ENCODE measurements at places on chromosomes 1 and 21.

GRCh38 chr1:118223426-118223825, 38.4 kb upstream of the SPAG17 start:
- DNase-seq: peak; percentile 57

DNA sequence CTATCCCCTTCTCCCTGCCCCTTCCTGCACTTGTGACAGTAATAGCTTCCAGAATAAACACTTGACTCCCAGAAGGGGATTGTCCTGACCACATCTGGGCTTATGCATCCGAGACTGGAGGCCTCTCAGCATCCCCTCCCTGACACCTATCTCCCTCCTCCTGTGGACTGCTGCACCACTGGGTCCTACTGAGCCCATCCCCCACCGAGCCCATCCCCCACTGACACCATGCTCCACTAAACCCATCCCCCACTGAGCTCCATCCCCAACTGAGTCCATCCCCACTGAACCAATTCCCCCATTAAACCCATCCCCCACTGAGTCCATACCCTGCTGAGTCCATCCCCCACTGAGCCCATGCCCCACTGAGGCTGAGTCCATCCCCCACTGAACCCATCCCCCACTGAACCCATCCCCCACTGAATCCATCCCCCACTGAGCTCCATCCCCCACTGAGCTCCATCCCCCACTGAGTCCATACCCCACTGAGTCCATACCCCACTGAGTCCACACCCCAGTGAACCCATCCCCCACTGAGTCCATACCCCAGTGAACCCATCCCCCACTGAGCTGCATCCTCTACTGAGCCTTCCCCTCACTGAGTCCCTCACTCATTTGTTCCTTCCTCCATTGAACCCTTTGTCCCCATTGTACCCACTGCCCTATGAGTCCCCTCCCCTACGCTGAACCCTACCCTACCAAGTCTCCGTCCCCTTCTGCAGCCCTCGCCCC, 5.6 kb downstream of the PDZK1IP1 start:
- no peak for DNase-seq

DNA sequence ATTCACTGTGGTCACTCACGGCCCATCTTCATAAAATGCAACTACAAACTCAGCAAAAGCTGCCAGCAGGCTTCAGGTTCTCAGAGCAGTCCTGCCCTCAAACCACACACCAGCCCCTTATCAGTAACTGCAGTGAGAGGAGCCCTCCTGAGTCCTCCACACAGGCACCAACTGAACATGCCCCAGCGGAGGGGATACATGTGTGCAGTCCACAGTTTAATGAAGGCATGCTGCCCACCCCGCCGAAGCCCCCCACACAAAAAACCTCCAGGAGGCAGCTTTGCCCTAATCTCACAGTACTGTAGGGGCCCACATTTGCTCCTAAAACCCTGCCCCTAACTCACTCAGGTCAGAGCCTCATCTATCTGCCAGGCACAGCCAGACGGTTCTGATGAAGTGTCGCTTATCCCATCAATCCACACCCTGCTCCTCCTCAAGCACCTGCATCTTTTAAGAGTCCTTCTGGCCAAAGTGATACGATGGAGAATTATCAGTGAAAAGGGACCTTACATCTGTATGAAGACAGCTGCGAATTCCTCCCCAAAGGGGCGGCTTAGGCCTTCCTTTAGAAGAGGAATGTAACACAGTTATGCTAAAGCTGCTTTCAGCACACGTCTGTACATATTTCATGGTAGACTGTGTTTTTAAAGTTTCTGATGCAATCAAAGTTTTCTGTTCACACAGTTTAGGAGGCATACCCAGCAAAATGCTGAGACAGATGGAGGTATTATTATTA, 3.5 kb downstream of the ABCB10 start:
- peak; percentile 36 for DNase-seq

DNA sequence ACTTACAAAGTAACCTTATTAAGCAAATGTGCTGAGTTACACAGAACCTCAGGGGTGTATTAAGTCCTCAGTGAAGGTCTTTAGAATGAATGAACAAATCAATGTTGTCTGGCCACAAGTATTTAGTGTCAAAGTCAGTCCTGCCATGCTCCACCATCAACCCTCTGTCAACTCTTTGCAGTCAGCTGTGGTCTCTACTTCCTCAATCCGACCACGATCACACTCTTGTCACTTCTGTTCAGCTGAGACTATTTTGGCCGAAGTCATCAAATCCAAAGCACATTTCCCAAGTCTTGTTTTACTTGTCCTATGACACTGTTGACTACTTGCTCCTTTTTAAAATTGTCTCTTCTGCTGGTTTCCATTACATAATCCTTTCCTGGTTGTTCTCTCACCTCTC, 173.5 kb downstream of the ST6GALNAC5 start:
- DNase-seq: no peak

GRCh38 chr21:25331286-25331685, 276.0 kb downstream of the MRPL39 start:
- DNase-seq: no peak

GRCh38 chr1:83559129-83559840, 439.6 kb downstream of the TTLL7 start:
- peak; percentile 23 for DNase-seq

DNA sequence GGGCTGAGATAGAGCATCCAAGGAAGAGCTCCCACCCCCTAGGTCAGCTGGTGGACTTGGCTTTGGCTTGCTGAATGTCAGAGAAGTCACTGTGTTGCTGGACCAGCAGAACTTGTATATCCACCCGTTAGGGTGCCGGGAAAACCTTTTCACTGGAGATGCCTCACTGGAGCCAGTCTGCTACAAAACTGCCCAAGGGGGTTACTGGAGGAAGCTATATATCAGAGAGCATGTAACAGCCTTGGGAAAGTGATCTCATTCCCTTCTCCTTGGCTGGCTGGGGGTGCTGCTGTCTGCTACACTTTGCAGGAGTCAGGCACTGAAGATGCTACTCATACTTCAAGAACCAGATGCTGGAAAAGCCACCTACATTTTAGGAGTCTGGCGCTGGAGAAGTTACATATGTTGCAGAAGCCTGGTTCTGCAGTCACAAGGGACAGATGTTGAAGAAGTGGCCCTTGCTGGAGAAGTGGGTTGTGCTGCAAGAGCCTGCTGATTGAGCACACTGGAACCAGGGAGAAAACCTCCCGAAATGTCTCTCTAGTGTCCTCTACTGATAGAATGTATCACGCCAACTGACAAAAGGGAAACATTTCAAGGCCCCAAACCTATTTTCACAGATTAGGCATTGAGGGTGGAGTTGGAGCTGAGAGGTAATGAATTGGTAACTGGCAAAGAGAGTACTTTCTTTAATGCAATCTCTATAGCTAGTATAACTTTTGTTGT, 250.6 kb downstream of the SPATA17 start:
- DNase-seq: peak; percentile 76

GRCh38 chr1:202588503-202589189, 121.6 kb downstream of the SYT2 start:
- no peak for DNase-seq

DNA sequence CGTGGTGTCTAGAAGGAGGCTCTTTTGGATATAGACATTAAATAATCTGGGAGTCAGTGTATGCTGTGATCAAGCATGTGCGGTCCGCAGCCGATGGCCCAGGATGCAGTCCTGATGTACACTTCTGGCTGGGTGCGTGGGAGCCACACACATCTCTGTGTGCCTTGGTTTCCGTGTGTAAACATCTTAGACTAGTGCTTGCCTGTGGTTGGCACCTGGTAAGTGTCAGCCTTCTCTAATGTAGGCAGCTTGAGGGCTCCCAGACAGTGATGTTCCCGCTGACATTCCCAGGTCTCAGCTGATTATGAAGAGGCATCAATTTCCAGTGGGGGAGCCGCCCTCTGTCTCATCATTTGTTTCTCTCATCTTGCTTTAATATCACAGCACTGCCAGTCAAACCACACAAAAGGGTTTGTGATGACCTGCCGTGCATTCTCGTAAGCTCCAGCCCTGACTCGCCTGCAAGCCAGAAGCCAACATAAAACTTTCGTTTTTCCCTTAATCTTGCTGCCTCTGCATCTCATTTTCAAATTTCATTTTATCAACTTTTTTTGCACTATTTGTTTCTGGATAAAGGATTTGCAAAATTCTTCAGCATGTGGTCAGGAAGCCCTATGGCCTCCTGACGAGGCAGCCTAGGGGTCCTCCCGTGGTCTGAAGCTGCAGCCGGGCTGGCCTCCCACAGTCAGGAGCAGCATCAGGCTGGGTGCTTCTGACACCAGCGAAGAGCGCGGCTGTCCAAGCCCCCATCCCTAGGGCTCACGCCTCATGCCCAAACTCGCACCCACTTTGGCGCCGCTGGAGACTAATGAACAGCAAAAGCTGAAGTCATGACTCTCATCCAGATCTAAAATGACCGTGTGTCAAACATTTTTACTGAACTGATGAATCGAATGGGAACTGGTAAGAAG, 28.1 kb downstream of the PDE9A start:
- no peak for DNase-seq

- DNase-seq: peak; percentile 1
Measured at GRCh38 chr21:18252680-18253079, 8.0 kb downstream of the CHODL start.

- no peak for DNase-seq
Measured at GRCh38 chr1:168507231-168507630, 36.6 kb downstream of the XCL2 start.

- peak; percentile 12 for DNase-seq
Measured at GRCh38 chr1:43241413-43241836, 28.4 kb upstream of the TMEM125 start.

DNA sequence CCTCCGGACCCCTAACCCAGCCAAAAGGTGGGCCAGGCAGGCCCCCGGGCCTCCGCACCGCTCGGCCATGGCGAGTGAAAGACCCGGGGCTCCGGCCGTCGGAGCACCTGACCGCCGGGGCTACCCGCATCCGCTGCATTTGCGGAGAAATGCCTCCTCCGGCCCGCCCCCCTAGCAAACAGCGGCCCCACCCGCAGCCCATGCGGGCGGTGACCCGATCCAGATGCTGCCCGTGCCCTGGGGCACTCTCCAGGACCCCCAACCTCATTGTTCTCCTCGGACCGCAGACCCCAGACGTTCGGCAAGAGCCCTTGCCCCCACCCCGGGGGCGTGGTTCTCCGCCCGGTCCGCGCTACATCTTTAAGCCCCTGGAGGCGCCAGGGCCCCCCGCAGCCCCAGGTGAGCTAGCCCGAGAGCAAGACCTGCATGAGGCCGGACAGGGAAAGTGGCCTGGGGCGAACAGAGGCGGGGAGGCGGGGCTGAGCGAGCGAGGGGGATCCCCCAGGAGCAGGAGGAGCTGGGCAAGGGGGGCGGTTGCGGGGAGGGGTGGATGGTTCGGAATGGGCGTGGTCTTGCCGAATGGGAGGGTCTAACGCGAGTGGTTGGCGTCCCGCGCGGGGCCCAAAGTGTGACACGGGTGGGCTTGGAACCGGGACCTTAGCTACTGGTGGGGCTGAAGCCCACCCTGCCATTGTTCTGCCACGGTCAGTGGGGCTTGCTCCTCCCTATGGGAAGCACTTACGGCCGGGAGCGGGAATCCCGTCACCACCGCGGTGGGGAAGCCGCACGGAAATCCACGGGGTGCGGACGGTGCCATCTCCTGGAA, 6.3 kb upstream of the CRYBG2 start:
- DNase-seq: no peak

DNA sequence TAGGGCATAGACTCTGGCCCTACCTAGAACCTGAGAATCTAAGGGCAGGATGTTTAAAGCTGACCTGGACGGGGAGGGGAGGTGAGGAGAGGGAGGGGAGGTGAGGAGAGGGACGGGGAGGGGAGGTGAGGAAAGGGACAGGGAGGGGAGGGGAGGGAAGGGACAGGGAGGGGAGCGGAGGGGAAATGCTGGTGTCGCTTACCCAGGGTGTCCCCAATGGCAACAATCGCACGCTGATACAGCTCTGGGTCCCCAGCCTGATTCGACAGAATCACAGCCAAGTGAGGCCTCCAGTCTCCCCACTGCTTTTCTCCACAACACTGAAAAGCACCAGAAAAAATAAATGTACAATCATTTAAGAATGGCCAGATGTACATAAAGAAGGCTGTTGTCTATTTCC, 22.2 kb downstream of the SEC16B start:
- DNase-seq: no peak

- DNase-seq: peak; percentile 46
Measured at GRCh38 chr1:24909388-24909898, 20.6 kb downstream of the RUNX3 start.

- DNase-seq: no peak
Measured at GRCh38 chr1:46519209-46519608, 29.6 kb downstream of the DMBX1 start.

DNA sequence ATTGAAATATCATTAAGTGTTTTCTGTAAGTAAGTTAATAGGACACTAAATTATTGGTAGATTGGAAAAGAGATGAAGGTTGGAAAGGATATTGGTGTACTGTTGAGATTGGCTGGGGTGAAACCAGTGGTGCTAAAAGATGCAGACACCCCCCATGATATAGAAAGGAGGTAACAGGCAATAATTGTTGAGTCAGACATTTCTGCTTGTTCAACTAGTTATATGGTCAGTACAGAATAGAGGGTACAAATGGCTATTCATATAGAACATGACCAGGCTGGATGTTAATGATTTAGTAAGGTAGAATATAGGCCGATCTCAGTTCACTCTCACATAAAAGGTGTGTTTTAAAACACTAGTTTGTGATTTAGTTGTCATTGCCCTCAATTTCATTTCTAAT, 104.5 kb downstream of the POU2F1 start:
- no peak for DNase-seq

DNA sequence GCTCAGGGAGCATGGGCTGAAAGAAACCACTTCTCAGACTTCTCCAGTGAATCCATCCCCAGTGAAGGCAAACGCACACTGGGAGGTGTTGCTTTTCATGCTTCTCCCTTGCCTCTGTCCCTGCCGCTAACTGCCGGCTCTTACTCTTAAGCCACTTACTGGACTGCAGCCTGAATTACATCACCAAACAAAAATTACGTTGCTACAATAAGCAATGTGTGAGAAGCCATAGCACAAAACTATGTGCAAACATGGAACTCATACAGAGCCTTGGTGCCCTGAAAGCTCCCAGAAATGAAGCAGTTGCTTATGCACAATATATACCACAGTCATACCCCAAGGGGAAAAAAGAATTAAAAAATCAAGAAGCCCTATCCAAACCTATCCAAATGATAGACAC, 375.2 kb downstream of the KCNH1 start:
- no peak for DNase-seq

- DNase-seq: no peak
Measured at GRCh38 chr1:2891923-2892448, 90.5 kb upstream of the TTC34 start.

DNA sequence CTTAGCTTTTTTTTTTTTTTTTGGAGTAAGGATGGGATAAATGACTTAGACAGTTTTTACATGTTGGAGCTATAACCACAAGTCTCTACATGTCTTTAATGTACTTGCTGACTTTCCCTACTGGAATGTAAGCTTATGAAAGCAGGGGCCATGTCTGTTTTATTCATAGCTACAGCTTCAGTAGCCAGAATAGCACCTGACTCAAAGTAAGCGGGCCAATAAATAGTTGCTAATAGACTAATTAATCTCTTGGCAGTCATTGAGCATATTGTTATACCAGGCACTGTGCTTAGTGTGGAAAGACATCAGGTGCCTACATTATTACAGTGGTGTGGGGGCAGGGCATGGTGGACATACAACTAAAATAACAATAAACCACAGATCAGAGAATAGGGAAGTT, 84.4 kb upstream of the HOOK1 start:
- DNase-seq: peak; percentile 91

All from fibroblast of skin of right quadriceps (primary cell).